ENCODE measurements at places on chromosomes 5 and 9. TPM values are rescaled to one million over a fixed set of nuclear protein-coding genes. Genes with fewer than 3 reads are reported as not detected.

DNA sequence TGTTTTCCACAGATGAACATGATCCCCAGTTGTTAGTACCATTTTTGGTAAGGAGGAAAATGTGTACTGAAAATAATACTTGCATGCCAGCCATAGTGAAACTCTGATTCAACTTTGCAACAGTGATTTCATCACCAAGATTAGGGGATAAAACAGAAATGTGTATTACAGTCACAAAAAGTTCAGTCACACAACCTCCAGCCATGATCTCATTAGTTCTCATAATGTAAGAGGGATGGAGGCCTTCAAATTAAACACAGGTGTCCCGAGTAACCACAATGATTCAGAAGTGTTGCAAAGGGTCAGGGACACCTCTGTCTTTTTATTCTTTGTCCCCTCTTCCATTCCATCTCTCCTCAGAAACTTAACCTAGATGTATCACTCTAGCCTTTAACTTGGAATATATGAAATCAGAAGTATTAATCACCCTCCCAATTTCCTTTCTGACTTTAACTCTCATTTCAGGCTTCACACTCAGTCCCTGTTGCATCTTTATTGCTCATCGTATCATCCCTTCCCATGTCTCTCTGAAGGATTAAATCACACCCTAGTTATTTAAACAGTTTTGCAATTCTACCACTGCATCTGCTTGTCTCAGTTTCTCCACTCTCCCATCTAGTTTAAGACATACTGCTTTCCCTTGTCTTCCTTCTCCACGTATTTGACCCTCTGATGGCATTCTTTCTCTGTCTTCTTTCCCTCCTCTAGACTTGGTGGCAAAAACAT is 291.2 kb downstream of the ADAMTS6 start:
- peak; percentile 86 for DNase-seq

DNA sequence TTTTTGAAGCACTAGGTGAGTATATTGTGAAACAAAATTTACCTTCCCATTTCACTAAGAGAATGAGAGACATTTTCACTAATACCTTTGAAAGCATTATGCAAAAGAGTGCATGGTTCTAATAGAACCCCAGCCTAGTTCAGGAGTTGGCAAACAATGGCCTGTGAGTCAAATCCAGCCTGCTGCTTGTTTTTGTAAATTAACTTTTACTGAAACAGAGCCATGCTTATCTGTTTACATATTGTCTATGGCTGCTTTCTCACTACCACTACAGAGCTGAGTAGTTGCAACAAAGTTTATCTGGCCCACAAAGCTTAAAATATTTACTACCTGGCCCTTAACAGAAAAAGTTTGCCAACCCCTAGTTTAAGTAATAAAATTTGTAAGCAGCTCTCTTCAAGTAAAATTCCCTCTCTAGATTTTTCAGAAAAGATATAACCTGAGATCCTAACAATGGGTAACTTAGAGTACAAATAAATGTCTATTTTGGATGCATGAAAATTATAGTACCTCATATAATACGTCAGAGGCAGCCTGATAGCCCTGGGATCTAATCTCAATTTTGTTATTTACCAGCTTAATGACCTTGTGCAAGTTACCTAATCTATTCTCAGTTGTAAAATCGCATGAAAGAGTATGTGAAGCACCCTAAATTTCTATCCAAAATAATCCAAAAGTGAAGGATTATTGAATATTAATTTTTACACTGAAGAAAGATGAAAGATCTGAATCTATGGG is 50.7 kb upstream of the ARL15 start:
- no peak for DNase-seq

- peak; percentile 98 for DNase-seq
Measured at GRCh38 chr9:107489687-107490605, at the start of gene KLF4. Gene KLF4 (minus strand): TSS chr9:107489769. CDS start chr9:107489172, 597 bp downstream.

CWC27 gene
- 21.6 TPM for total RNA-seq

DNA sequence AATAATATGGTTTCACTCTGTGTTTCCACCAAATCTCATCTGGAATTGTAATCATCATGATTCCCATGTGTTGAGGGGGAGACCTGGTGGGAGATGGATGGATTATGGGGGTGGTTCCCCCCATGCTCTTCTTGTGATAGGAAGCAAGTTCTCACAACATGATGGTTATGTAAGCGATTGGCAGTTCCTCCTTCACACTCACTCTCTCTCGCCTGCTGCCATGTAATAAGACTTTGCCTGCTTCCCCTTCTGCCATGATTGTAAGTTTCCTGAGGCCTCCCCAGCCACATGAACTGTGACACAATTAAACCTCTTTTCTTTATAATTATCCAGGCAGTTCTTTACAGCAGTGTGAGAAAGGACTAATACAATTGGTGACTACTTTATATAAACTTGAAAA is 48.4 kb downstream of the PTBP3 start:
- DNase-seq: no peak

DNA sequence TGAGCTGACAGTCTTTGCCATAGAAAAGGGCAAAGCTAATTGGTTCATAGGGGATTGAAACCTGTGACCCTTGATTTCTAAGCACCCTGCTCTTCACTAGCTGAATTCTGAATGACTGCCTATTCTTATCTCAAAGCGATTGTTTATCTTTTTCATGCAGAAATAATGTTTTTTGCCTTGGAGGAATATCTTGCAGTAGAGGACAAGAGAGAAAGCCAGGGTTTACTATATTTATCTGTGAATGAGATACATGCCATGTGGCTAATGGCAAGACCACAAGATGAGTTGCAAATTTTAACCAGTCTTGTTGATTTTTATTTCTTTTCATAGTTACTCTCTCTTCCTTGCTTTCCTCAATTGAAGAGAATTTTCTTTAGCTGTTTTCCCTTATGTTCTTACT is 185.0 kb downstream of the CNTLN start:
- DNase-seq: no peak

- DNase-seq: no peak
Measured at GRCh38 chr9:78775696-78776295, 478.9 kb downstream of the PSAT1 start.

DNA sequence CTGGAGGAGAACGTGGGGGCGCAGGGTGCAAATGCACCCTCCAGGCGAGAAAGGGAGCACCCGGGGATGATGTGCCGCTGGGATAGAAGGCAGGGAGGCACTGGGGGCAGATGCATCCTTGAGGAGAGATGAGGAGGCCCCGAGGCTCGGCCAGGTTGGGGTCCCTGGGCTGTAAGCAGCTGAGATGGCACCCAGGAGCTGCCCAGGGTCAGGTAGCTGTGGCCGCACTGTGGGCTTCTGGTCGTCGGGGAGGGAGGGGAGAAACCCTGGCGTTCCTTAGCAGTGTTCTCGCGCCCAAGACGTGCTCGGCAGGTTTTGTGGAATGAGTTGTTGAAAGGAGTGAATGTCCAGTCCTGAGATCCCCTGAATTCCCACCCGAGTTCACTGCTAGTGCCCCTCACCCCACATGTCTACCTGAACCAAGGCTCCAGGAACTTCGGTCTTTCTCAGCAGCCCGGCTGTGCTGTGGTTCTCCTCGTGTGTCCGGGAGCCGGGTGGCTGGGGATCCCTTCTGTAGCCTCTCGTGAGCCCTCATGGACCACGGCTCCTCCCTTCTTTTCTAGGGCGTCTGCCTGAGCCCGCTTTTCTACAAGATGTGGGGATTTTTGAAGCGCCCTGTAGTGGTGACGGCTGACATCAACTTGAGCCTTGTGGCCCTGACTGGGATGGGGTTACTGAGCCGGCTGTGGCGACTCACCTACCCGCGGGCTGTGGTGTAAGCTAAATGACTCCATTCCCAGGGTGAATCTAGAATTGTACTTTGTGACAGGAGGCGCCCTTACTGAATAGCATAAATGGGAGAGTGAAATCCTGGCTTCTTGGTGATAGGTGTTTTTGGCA is 1.1 kb downstream of the POMT1 start:
- DNase-seq: peak; percentile 63

GPX3 gene
- 13.1 TPM for total RNA-seq

GRCh38 chr5:124234022-124234769 is 512.2 kb downstream of the ZNF608 start:
- no peak for DNase-seq

DNA sequence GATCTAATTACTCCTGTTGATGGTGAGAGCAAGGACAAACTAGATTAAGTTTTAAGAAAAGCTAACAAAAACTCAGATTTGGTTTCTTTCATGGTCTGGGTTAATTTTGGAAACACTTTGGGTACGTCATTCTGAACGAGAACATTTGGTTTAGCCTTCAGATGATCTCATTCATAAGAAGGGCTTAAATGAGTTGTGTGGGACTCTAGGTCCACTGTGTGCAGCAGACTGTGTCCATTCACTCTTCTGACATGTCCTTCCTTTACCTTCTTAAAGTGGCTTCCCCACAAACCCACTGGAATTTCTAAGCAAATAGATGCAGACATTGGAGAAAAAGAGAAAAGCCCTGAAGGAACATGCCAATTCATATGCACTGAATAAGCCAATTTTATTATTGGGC is 96.8 kb downstream of the FBXO4 start:
- DNase-seq: no peak

ZSWIM6 gene
- total RNA-seq: 3.6 TPM

GRCh38 chr5:58490402-58491050 is 709 bp upstream of the GAPT start:
- DNase-seq: no peak

ATOX1 gene
- 96.9 TPM for total RNA-seq

BARHL1 gene
- total RNA-seq: not detected

- no peak for DNase-seq
Measured at GRCh38 chr9:81250041-81250440, 439.3 kb downstream of the TLE1 start.

PCDHGA5 gene
- 0.23 TPM for total RNA-seq

GRCh38 chr9:85142496-85142911 is 473.0 kb downstream of the NTRK2 start:
- peak; percentile 17 for DNase-seq

DNA sequence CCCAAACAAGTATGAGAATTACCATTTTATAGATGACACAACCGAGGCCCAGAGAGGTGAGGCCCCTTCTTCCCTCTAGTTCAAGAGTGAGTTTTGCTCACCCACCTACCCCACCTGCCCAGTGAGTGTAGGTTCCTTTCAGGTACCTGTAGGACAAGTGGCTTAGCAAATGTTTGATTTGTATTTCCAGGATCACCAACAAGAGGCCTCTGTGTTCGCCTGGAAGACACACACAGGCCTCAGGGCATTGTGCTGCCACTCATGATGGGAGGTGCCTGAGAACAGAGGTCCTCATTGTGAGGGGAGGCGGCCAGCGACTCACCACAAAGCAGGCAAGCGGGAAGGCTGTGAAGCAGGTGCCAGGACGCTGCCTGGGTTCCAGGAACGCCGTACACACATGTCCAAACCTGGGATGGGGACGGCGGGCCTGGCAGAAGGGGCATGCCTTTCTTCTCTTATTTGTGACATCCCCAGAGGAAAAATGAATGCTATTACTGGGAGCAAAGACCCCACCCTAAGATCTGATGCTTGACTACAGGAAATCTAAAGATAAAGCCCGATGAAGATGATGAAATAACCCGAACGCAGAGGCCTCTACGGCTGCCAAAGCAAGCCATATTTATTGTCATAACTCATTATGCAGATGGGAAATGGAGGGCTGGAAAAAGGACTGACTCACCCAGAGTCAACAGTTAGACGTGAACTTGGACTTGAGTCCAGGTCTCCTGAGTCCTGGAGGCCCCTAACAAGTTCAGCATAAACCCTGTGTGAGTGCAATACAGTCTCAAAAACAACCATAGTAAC is 60.2 kb upstream of the SLC25A51 start:
- DNase-seq: peak; percentile 89

HAPLN1 gene
- 24.4 TPM for total RNA-seq

ORM2 gene
- not detected for total RNA-seq

Measured in Daoy (cell line).